ENCODE measurements at places on chromosomes 12 and 14.

DNA sequence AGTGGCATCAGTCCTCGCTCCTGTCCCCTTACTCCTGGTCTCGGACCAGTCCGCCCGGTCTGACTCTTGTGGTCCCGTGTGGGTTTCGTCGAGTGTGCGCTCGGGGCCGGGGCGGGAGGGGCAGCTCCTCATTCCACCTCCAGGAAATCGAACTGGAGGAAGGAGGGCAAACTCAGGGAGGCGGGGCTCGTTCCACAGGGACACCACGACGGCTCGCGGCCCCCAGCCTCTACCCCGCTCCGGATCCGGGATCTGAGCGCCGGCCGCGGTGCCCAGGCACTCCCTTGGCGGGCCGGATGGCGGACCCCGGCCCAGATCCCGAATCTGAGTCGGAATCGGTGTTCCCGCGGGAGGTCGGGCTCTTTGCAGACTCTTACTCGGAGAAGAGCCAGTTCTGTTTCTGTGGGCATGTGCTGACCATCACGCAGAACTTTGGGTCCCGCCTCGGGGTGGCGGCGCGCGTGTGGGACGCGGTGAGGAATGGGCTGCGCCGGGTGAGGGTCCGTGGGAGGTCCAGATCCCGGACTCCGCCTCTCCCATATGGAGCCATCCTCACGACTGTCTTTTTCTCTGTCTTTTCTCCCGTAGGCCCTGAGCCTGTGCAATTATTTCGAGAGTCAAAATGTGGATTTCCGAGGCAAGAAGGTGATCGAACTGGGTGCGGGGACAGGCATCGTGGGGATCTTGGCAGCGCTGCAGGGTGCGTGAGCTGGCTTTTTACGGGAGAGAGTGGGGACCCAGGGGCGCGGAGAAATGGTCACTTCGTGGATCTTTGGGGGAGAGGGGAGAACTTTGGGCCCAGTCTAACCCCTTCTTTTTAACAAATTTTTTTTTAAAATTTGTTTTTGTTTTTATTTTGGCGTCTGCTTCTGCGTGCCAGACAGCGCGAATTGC, at the start of gene EEF1AKMT3:
TSS of gene EEF1AKMT3 (plus strand) at position 186 of the 894 bp plus-strand sequence. CDS start at position 297, 111 bp downstream.
- DNase-seq = peak; percentile 62

GRCh38 chr14:51097287-51097686, 2.4 kb upstream of the TRIM9 start:
- DNase-seq = no peak

DNA sequence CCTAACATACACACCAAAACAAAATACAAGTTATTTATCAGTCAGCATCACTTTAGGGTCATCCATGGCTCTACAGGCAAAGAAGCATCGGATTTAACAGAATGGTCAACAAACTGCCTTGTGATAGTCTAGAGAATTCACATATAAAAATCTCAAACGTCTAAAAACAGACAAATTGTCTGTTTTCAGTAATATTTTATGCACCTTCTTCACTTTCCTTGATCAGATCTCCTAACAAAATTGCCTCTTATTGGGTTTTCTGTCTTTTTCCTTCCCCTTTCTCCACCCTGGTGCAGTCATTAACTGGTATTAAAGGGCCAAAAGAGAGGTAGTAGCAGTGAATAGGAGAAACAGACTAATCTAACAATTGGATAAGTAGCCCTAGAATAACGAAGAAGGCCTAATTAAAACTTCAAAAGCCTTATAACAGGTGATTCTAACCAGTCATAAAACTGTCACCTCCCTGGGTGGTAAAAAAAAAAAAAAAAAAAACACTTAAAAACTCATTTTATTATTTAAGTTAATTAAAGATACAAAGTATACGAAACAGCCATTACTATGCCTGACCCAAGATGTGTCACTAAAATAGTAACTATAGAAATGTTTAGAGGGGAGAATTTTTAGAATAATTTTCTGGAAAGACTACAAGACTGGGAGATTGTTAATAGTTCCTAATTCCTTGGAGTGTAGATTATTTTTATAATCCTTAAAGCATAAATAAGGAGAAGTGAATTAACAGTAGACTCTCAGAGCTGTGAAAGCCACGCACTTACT, 1.5 kb downstream of the KIF21A start:
- DNase-seq = no peak

- no peak for DNase-seq
These were observed 54.3 kb upstream of the SRSF5 start for GRCh38 chr14:69712599-69713088.

GRCh38 chr12:57003395-57003794, 3.0 kb downstream of the ZBTB39 start:
- DNase-seq = no peak

- no peak for DNase-seq
These were observed 23.6 kb downstream of the RHOF start for GRCh38 chr12:121769831-121770301.

DNA sequence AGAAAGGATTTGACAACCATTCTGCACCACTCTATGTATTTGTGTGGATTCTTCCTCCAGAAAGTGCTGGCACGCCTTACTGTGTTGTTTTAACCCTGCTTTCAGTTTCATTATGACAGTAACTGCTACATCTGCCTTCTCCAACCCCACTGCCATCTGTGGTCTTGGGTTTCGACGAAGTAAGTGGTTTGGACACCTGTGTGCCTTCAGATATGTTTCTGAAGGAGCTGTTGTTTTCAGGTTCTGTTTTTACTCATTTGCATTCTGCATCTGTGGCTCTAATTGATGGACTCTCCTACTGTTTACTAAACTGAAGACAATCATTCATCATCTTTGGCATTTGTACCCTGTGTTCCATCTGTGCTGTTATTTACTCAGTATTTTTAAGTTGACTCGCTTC, 4.1 kb downstream of the TSHR start:
- peak; percentile 17 for DNase-seq

DNA sequence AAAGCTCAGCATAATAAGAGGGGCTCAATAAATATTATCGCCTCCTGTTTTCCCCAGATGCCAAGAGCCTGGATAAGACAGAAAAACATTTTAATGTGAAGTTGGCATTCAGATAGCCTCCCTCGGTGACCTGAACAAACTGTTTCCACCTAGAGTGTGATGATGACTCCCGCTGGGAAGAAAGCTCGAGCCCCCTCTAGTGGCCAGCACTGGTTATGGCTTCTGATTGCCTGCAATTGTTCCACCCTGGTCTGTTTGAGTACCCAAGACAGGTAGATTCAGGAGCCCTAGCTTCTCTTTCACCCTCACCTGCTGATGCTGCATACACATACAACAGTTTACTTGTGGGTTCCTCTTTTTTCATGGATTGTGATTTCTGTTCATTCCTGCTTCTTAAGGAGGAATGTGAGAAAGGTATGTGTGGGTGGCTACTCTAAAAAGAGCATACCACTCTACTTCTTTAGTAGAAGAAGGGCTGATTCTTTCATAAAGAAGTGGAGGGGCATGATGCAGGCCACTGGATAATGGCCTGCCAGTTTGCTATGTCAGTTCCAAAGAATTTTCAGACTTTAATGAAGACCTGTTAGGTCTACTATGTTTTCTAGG, 6.4 kb downstream of the ERG28 start:
- DNase-seq = peak; percentile 47

DNA sequence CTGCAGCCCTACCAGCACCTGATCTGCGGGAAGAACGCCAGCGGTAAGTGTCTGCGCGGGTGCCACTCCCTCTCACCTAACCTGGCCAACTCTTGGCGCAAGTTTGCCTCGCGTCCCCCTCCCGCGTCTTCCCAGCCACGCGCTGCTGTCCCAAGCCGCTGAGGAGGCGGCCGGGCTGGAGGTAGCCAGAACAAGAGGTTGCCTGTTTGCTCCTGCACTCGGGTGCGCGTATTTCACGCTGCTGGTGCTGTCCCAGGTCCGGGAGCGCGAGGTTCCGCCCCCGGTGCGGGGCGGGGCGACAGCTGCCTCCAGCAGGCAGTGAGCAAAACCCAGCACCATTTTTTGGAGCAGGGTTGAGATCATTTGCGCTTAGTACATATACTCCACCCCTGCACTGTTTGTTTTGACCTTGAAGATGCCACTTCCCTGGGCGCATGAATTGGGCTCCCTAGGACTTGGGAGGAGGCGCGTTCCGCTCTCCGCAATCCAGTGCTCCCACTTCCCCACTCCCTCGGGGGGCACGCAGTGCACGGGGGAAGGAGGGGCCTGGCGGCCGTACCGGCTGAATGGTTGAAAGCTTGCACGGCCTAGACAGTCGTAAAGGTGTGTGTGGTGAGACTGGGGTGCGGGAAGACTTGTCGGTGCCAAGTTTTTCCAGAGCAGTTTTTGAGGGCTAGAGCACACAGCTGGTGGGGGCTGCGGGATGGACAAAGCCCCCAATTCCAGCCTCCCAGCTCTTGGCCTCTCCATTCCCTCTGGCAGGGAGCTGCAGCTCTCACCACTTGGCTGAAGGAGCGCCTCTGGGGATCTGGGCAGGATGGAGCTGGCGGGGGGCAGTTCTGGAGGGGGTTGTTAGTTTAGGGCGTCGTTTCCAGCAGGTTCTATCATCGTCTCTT, 226.9 kb upstream of the CRY1 start:
- DNase-seq = peak; percentile 33

DNA sequence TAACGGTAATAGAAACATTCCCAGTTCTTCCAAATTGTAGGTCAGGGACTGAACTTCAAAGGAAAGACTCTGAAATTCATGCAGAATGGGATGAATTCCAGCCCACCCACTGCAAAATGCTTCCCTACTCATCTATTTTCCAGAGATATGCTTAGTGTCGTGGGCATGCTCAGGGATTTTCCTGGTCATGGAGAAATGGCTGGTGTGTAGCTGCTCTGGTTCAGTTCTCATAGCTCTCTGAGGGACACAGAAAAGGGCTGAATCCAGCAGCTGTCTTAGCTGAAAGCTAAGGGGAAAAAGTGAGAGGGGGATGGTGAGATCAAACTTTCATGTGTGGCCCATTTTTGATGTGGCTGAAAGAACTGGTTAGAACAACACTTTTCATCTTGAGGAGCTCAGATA, 72.9 kb upstream of the KRAS start:
- no peak for DNase-seq

DNA sequence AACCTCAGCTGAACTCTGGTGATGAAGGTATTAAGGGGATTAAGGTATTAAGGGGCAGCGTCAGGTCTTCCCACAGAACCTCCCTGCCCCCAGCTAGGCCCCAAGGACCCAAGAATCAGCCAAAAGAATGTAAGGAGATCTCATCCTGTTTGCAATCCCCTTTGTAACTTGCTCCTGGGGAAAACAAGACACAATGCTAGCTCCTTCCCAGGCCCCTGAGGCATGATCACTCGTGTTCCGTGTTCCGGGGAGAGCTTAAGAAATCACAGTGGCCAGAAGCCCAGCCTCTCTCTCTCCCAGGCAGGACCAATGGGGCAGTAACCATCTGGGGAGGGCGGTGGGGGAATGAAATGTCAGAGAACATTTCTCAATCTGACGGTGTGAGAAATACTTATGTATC, 33.2 kb downstream of the PIGH start:
- no peak for DNase-seq

DNA sequence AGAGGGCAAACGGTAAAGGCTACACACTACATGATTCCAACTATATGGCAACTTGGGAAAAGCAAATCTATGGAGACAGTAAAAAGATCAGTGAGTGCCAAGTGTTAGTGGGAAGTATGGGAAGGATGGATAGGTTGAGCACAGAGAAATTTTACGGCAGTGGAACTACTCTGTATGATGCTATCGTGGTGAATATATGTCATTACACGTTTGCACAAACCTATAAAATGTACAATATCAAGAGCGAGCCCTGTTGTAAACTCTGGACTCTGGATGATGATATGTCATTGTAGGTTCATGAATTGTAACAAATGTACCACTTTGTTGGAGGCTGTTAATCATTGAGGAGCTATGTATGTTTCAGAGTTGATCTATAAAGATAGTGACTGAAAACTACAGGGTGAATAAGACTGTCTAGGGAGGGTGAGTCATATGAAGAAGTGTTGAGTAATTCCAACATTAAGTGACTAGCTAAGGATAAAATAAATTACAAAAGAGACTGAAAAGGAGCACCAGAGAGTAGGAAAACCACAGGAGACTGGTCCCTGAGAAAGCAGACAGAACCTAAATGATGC, 349.2 kb upstream of the LMO3 start:
- DNase-seq = no peak

- peak; percentile 36 for DNase-seq
These were observed 44.4 kb upstream of the CERS5 start for GRCh38 chr12:50211392-50212070.

DNA sequence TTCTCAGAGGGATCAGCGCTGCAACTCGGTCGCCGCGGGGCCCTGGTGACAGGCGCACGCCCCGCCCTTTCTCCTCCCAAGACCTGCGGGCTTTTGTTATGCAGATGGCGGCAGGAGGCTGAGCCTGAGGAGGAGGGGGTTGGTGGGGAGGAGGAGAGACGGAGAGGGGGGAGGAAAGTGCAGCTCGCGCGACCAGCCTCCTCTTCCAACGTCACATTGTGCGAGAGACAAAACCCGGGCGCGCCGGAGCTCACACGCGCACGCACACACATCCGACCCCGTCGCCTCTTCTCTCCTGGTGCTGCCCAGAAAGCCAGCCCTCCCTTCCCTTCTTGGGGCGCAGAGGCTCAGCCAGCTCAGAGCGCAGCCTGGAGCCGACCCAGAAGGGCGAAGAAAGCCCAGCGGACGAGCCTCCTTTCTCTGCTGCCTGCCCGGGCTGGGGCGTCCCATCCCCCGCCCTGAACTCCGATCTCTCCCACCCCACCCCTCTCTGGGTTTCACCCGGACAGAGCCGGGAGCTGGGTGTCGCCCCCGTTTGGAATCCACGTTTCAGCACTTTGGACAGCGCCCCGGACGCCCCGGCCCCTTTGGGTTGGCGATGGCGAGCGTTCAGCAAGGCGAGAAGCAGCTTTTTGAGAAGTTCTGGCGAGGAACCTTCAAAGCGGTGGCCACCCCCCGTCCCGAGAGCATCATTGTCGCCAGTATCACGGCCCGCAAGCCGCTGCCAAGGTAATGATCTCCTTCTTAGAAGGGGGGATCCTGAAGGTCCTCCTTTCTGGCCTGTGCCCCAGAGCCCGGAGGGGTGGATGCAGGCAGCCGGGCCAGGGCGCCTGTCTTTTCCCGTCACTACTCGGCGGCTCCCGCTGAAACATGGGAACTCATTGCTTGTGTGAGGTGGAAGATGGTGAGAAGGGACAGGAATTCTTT, at the start of gene SRRM4:
TSS of gene SRRM4 (plus strand) at position 257 of the 927 bp plus-strand sequence. CDS start at position 599, 342 bp downstream.
- DNase-seq = no peak

DNA sequence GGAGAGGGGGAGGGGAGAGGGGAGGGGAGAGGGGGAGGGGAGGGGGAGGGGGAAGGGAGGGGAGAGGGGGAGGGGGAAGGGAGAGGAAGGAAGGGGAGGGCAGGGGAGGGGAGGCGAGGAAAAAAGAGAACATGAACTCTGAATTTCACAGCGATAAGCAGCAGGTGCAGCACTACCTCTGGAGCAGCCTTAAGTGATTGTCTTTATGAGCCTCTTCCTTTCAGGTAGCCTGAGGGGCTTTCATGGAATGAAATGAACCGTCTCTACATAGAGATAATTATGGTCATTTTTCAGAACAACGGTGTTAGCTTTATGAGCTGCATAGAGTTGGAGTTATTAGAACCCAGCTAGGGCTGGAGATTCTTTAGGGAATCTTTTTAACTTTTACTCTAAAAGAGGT, 18.1 kb upstream of the PTCSC3 start:
- no peak for DNase-seq

GRCh38 chr14:90658541-90658967, 157.7 kb downstream of the TTC7B start:
- peak; percentile 89 for DNase-seq
